ENCODE measurements at places on chromosomes 2 and 18. TPM values are rescaled to one million over a fixed set of nuclear protein-coding genes. Genes with fewer than 3 reads are reported as not detected.

Gene MAP3K20
- 32.8 TPM for total RNA-seq

Gene TIA1
- 123 TPM for total RNA-seq

Gene KATNAL2
- total RNA-seq: 4.1 TPM

Gene LINC00305
- not detected for total RNA-seq

Gene FBXO36
- total RNA-seq: 2.5 TPM

Gene EPB41L3
- total RNA-seq: 3.7 TPM

Gene ABHD1
- not detected for total RNA-seq

Gene ZNF24
- 27.5 TPM for total RNA-seq

Gene GULP1
- 62.0 TPM for total RNA-seq

Gene LYG2
- not detected for total RNA-seq

Gene AQP12B
- not detected for total RNA-seq

Gene TNFRSF11A
- 1.5 TPM for total RNA-seq

Gene ASTL
- total RNA-seq: not detected

Gene OR6B2
- not detected for total RNA-seq

Gene OSBPL1A
- total RNA-seq: 40.3 TPM

Gene RIT2
- total RNA-seq: not detected

Gene PSMA8
- total RNA-seq: not detected

Gene CLEC4F
- total RNA-seq: not detected

Gene SFT2D3
- 4.4 TPM for total RNA-seq

Gene RAB27B
- 5.0 TPM for total RNA-seq

Gene CYP26B1
- total RNA-seq: 0.25 TPM

Gene GAL3ST2
- not detected for total RNA-seq

Gene TCF23
- total RNA-seq: not detected

Gene DES
- total RNA-seq: 0.62 TPM

Gene CNDP1
- not detected for total RNA-seq

Gene TAF4B
- 2.5 TPM for total RNA-seq

Gene MAPK4
- under 0.01 TPM for total RNA-seq

Gene KLHL41
- 1.1 TPM for total RNA-seq

Gene MLPH
- total RNA-seq: 2.4 TPM

Gene PHLPP1
- total RNA-seq: 5.7 TPM

Gene ATP8B1
- 210 TPM for total RNA-seq

Gene LRPPRC
- 47.7 TPM for total RNA-seq

Gene C2orf92
- 1.6 TPM for total RNA-seq

Gene FN1
- 7,001 TPM for total RNA-seq

Gene DUSP2
- total RNA-seq: 0.66 TPM

Gene PTPRN
- 0.25 TPM for total RNA-seq

Gene CAPN14
- 0.12 TPM for total RNA-seq

Gene STARD6
- total RNA-seq: 0.53 TPM

Gene CREG2
- 0.37 TPM for total RNA-seq

Gene SRD5A2
- total RNA-seq: not detected

Gene RAD51AP2
- not detected for total RNA-seq

Gene MTCL1
- total RNA-seq: 11.9 TPM

Measured in aortic smooth muscle cell (primary cell).